ENCODE measurements at places on chromosomes 12 and 14.

GRCh38 chr14:101028971-101029667 is 125.6 kb upstream of the RTL1 start:
- peak; percentile 4 for DNase-seq

DNA sequence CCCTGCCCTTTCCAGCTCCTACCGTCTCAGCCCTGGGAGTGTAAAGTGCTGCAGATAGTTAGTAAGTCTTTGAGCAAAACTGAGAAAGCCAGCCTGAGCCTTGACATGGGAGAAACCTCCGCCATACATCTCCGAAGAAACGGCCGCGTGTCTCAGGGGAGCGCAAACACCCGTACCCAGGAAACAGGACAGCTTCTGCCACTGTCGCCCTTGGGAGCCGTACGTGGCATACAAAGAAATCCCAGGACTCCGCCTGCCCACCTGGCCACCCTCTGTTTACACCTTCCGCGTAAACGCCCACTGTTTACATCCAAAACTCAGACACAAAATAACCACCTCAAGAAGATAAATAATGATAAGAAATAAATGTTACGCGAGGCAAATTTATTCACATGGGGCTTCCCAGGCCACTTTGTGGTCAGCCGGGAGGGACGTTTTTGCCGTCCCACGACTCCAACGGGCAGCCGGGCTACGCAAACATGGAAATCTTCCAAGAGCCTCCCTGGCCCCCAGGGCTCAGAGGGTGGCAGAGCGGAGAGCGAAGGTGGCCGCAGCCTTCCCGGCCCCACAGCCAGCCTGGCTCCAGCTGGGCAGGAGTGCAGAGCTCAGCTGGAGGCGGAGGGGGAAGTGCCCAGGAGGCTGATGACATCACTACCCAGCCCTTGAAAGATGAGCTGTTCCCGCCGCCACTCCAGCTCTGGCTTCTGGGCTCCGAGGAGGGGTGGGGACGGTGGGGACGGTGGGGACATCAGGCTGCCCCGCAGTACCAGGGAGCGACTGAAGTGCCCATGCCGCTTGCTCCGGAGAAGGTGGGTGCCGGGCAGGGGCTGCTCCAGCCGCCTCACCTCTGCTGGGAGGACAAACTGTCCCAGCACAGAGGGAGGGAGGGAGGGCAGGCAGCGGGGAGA is at the start of gene BDKRB2:
BDKRB2 (plus strand) TSS at position 689 of the 908 bp plus-strand sequence. CDS start 32,269 bp downstream, outside the sequence.
- peak; percentile 88 for DNase-seq

GRCh38 chr14:91098591-91098990 is 15.3 kb upstream of the DGLUCY start:
- DNase-seq = no peak

GRCh38 chr12:13087766-13088165 is 15.7 kb downstream of the GSG1 start:
- no peak for DNase-seq

Data from right hindlimb (tissue), 1 donor.